WTC11 (cell line): ENCODE measurements at places on chromosomes 5 and 9. TPM values are rescaled to one million over a fixed set of nuclear protein-coding genes. Genes with fewer than 3 reads are reported as not detected.

Gene RASEF
- total RNA-seq = 6.5 to 8.2 TPM (median 7.3 TPM) in 3 replicates

GRCh38 chr5:72065751-72066255, 41.5 kb upstream of the MAP1B start:
- H3K27me3 ChIP-seq = no peaks in the 10 kb centered on the region
- peak overlapping the region; percentile 98 for H3K27ac ChIP-seq
- DNase-seq = peak; percentile 82
- H3K4me1 ChIP-seq = peaks cover 50% of the 10 kb centered on the region
- no peaks in the 10 kb centered on the region for H3K36me3 ChIP-seq

DNA sequence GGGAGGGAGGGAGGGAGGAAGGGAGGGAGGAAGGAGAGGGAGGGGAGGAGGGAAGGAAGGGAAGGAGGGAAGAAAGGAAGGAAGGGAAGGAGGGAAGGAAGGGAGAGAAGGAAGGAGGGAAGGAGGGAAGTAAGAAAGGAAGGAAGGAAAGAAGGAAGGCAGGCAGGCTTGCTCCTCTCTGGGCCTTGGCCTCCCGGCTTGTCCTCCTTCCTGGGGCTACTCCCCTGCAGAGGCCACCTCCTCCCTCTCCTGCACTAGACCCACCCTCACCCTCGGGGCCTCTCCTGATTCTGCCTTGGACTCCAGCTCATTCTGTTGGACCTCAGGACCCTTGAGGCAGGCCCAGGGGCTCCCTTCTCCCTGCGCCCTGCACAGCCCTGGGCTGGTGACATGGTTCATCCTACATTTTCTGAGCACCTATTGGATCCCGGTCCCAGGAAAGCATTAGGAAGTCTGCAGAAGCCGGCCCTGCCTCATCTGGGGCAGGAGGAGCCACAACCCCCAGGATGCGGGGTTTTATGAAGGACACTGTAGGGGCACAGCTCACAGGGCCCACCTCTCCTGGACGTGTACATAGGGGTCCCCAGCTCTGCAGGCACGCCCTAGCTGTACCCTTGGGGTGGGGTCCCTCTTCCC, 23.0 kb downstream of the LHX3 start:
- no peak overlapping the region for H3K4me3 ChIP-seq
- H3K27me3 ChIP-seq = no peaks in the 10 kb centered on the region
- H3K36me3 ChIP-seq = no peaks in the 10 kb centered on the region
- 0 out of 2 replicates have a peak, but pooled peaks cover 2% of the 10 kb centered on the region for H3K4me1 ChIP-seq
- no peak overlapping the region for H3K27ac ChIP-seq

GRCh38 chr5:110264661-110265060, 461.8 kb downstream of the TMEM232 start:
- no peaks in the 10 kb centered on the region for H3K27me3 ChIP-seq
- H3K4me3 ChIP-seq = no peak overlapping the region
- peaks cover 6% of the 10 kb centered on the region; the same call in 1 of the 2 replicates for H3K4me1 ChIP-seq
- DNase-seq = no peak

GRCh38 chr5:142549834-142550233, 136.1 kb downstream of the FGF1 start:
- no peak for DNase-seq
- peaks cover 69% of the 10 kb centered on the region for H3K4me1 ChIP-seq
- peak overlapping the region; percentile 50; the same call in 1 of the 2 replicates for H3K27ac ChIP-seq
- no peak overlapping the region for H3K4me3 ChIP-seq

DNA sequence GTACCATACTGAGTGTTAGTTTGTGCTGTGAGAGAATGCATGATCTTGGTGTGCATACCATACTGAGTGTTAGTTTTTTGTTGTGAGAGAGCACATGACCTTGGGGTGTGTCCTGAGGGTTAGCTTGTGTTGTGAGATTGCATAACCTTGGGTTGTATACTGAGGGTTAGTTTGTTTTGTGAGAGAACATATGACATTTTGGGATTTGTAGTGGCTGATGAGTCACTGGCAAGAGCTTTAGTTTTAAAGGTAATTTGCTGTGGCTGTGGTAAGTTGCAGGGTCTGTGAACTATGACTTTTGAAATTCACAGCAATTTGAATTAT, 1068.3 kb upstream of the EDIL3 start:
- no peaks in the 10 kb centered on the region for H3K4me1 ChIP-seq
- no peaks in the 10 kb centered on the region for H3K36me3 ChIP-seq
- H3K27me3 ChIP-seq = no peaks in the 10 kb centered on the region
- DNase-seq = no peak

DNA sequence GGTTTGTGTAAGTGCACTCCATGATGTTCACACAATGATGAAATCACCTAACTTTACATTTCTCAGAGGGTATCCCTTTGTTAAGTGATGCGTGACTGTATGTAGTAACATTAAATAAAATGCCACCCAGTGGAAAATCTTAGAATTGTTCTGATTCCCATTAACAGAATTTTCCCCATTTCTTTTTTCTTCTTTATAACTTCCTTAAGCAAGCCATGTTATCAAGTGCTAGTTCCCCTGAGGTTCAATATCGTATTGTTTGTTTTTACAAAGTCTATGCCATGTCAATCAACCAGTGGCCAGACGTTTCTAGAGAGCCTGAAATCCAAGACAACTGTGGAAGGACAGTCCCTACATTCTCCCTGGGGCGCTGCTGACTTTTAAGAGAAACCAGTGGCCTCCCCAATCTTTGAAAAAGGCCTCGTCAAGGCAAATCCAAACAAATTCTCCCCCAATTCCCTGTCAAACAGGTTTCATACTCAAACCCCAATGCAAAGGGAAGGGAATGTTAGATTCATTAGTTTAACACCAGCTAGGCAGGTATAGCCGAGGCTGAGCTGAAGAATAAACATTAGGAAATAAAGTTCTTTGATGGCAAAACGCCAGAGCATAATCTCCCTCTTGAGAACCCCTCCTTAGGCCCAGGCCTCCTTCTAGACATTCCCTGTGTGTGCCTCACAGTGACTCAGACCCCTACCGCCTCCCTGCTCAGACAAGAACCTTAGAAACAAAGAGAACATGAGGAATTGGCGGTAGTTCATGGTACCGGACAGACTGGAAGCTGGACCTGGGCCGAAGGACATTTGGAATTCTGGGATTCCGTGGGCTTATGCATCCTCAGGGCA, 198.7 kb downstream of the GNA14 start:
- peaks cover 6% of the 10 kb centered on the region for H3K4me1 ChIP-seq
- H3K27me3 ChIP-seq = no peaks in the 10 kb centered on the region
- no peak overlapping the region for H3K4me3 ChIP-seq
- H3K27ac ChIP-seq = no peak overlapping the region

DNA sequence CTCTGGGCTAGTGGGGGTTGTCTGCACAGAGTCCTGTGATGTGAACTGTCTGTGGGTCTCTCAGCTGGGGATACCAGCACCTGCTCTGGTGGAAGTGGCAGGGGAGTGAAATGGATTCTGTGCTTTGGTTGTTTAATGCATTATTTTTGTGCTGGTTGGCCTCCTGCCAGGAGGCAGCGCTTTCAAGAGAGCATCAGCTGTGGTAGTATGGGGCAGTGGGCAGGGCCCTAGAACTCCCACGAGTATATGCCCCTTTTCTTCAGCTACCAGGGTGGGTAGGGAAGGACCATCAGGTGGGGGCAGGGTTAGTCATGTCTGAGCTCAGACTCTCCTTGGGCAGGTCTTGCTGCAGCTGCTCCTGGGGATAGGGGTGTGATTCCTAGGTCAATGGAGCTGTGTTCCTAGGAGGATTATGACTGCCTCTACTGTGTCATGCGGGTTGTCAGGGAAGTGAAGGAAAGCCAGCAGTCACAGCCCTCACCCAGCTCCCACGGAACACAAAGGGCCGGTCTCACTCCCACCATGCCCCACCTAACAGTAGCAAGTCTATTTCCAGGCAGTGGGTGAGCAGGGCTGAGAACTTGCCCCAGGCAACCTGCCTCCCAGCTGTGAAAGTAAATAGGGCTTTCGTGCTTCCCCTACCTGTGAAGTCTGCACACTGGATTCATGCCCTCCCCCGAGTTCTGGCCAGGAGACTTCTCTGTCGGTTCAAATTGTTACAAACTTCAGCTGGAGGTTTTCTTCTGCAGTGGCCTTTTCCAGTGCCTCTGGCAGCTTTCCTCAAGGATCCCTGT, 25.7 kb upstream of the FAM81B start:
- H3K4me3 ChIP-seq = no peak overlapping the region
- H3K27ac ChIP-seq = no peak overlapping the region
- peaks cover 24% of the 10 kb centered on the region for H3K36me3 ChIP-seq
- DNase-seq = peak; percentile 13

GRCh38 chr5:167290478-167290877, 1001.0 kb upstream of the WWC1 start:
- no peak overlapping the region for H3K27ac ChIP-seq
- H3K27me3 ChIP-seq = no peaks in the 10 kb centered on the region
- no peak overlapping the region for H3K4me3 ChIP-seq
- DNase-seq = no peak
- peaks cover 18% of the 10 kb centered on the region for H3K36me3 ChIP-seq

DNA sequence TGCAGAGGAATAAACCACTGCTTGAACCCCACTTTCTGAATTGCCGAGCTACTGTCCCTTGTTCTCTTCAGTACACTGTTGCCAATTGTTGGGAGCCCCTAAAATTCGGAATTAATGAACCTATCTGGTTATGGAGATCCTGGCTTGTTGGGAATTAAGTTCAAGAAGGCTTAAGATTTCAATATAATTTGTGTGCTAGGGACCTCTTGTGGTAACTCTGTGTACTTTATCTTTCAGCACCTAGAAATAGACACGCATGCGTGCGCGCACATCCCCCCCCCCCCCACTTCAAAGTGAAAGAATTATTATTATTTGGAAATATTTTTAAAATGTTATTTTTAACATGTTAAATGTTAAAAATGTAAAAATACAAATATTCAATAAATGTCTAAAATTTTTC, 53.3 kb upstream of the FAM169A start:
- no peak overlapping the region for H3K27ac ChIP-seq
- H3K4me3 ChIP-seq = no peak overlapping the region
- DNase-seq = no peak
- H3K27me3 ChIP-seq = no peaks in the 10 kb centered on the region

Gene PAIP2
- 122 to 126 TPM (median 126 TPM) in 3 replicates for total RNA-seq

GRCh38 chr5:143695244-143695864, 116.6 kb upstream of the HMHB1 start:
- no peak overlapping the region for H3K27ac ChIP-seq
- no peaks in the 10 kb centered on the region for H3K4me1 ChIP-seq
- no peak for DNase-seq
- H3K27me3 ChIP-seq = no peaks in the 10 kb centered on the region

- no peak for DNase-seq
- H3K27ac ChIP-seq = no peak overlapping the region
- peaks cover 18% of the 10 kb centered on the region for H3K4me1 ChIP-seq
These were observed 673.9 kb upstream of the KLF4 start for GRCh38 chr9:108163321-108164005.

GRCh38 chr9:115202181-115202580, 84.2 kb upstream of the TNC start:
- no peak overlapping the region for H3K27ac ChIP-seq
- H3K27me3 ChIP-seq = no peaks in the 10 kb centered on the region
- H3K4me1 ChIP-seq = peaks cover 14% of the 10 kb centered on the region
- no peak overlapping the region for H3K4me3 ChIP-seq

GRCh38 chr5:38783011-38783561, 62.7 kb upstream of the OSMR start:
- H3K27me3 ChIP-seq = 0 out of 2 replicates have a peak, but pooled peaks cover 4% of the 10 kb centered on the region
- H3K27ac ChIP-seq = no peak overlapping the region
- no peak overlapping the region for H3K4me3 ChIP-seq

- DNase-seq = no peak
- peaks cover 2% of the 10 kb centered on the region; the same call in 1 of the 2 replicates for H3K36me3 ChIP-seq
- no peaks in the 10 kb centered on the region for H3K4me1 ChIP-seq
- H3K27ac ChIP-seq = no peak overlapping the region
These were observed 56.9 kb downstream of the KIF24 start for GRCh38 chr9:34272101-34272541.

Gene BTNL9
- total RNA-seq = 1.6 to 3.4 TPM (median 1.8 TPM) in 3 replicates

Gene NDUFS6
- total RNA-seq = 75.8 to 84.3 TPM (median 77.4 TPM) in 3 replicates

- peaks cover 25% of the 10 kb centered on the region for H3K36me3 ChIP-seq
- H3K4me1 ChIP-seq = no peaks in the 10 kb centered on the region
- no peak overlapping the region for H3K4me3 ChIP-seq
- no peak overlapping the region for H3K27ac ChIP-seq
- no peaks in the 10 kb centered on the region for H3K27me3 ChIP-seq
- DNase-seq = no peak
These were observed 71.6 kb downstream of the NNT start for GRCh38 chr5:43674536-43674935.

DNA sequence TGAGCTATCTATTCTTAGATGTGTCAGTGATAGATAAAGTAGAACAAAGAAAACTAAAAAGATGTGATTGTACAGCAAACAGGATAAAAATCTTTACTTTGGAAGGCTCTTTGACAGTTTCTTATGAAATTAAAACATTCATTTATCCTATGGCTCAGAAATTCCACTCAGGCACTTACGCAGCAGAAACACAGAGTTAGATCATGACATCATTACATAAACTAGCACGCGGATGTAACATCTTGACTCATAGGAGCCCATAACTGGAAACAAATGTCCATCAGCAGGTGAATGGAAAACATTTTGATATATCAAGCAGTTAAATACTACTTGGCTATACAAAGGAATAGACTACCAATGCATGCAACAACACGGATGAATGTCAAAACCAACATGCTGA, 45.3 kb downstream of the ICE1 start:
- DNase-seq = no peak
- H3K27ac ChIP-seq = no peak overlapping the region
- H3K4me1 ChIP-seq = no peaks in the 10 kb centered on the region
- H3K27me3 ChIP-seq = no peaks in the 10 kb centered on the region
- H3K4me3 ChIP-seq = no peak overlapping the region
- peaks cover 30% of the 10 kb centered on the region for H3K36me3 ChIP-seq

DNA sequence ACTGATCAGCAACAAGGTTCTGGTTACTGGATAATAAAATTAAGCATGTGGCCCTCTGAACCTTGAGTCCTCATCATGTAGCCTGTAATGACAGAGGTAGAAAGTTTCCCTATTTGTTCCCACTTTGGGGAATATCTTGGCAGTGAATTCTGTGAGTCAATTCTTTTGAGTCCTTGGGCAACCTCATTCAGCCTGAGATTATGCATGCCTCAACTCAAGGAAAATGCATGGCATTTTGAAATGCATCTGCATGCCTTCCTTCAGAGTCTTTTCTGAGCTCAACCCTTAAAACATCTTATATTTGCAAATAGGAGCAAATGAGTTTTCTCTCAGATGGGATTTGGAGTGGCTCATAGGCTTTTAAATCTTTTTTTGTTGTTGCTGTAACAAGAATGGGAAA, 218.1 kb upstream of the CD180 start:
- no peak for DNase-seq
- peak overlapping the region; percentile 67 for H3K27ac ChIP-seq
- H3K27me3 ChIP-seq = peaks cover 21% of the 10 kb centered on the region
- peaks cover 47% of the 10 kb centered on the region for H3K4me1 ChIP-seq
